ENCODE measurements at places on chromosomes 13 and 19.

DNA sequence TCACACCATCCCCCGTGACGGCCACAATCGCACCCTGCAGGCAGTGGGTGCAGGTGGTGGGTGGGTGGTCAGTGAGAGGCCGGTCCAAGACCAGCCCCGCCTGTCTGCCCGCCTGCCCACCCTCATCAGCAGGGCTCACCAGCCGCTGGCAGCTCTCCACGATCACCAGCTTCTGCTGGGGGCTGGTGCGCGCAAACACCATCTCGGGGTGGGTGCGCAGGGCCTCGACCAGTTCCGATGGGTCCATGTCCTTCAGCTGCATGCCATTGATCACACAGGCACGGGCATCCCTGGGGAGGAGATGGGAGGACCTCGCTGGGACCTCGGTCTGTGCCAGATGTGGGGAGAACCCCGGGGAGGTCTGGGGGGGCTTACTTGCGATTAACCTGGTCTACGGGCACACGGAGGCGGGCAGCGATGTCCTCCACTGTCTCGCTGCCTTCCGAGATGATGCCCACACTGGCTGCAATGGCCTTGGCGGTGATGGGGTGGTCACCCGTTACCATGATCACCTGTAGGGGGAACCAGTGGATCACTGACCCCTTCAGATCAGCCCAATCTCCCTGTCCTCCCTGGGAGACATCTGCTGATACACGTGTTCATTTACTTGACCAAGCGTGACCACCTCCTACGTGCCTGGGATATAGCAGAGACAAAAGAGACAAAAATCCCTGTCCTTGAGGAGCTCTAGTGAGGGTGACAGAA lies 8.0 kb downstream of the ATP4A start:
- peak; percentile 45 for DNase-seq

- no peak for DNase-seq
Observed at GRCh38 chr13:108526286-108526685, 103.1 kb upstream of the MYO16 start.

- DNase-seq = no peak
Observed at GRCh38 chr13:90105276-90105675, 1242.2 kb upstream of the MIR17HG start.

GRCh38 chr19:41641879-41642485 lies 15.1 kb upstream of the CEACAM4 start:
- no peak for DNase-seq

- DNase-seq = no peak
Observed at GRCh38 chr13:49300276-49300675, 52.6 kb downstream of the CDADC1 start.

DNA sequence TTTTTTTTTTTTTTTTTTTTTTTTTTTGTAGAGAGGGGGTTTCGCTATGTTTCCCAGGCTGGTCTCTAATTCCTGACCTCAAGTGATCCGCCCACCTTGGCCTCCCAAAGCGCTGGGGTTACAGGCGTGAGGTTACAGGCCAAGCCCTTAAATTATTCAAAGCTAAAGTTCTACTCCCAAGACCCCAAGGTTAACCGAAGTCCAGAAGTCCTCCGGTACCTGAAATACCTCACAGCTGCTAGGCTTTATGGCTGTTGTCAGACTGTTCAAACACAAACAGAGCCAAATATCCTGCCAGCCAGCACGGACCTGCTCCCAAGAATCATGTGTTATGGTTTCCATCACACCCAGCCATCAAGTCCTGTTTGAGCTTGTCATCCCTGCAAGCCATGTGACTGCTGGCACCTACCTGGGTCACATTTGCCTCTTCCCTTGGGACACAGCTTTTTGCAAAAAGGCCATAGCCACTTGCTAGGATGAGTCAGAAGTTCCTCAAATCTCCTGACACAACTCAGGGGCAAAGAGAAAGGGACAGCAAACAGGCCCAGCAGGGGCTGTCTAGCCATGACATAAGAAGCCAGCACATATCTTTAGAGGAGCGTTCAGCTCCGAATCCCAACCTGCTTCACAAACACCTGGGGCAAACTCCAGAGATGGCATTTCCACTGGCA lies 129.9 kb downstream of the FOXO1 start:
- no peak for DNase-seq

DNA sequence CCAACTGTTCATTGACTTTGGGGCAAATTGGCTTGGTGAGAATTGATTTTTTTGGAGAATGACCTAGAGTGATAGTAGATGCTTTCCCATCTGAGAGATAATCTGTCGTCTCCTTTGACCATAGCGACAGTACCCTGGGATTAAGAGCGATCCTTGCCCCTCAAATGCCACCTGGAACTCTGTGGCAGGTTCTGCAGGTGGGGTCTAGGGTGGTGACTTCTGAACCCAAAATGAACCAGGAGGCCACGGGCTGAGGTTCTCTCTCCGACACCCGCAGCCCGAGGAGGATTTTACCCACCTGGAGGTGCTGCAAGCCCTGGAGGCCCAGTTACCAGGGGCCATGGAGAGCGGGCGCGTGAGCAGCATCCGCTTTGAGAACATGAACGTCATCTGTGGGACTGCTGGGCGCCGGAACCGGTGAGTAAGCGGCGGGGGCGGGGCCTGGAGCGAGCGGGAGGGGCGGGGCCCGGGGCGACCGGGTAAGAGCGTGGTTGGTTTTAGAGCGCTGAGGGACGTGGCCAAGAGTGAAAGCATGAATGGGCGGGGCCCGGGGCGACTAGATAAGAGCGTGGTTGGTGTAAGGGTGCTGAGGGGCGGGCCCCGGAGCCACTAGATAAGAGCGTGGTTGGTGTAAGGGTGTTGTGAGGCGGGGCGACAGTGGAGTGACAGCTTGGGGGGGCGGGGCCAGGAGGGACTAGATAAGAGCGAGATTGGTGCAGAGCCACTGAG lies 8.6 kb downstream of the C19orf81 start:
- peak; percentile 93 for DNase-seq

DNA sequence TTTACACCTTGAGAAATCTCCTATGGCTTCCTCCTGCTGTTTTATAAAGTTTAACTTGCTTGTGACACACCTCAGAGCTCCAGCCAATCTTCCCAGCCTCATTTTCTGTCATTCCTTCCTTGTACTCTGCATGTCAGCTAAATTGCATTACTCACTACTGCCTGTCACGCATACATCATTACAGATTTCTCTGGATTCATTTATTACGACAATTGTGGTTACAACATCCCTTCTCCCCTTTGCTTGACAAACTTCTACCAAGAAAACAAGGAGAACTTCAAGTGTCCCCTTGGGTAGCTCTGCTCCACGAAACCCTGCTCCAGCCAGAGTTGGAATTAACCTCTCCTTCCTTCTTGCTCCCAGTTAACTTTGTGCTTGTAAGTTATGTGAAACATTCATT lies 22.0 kb upstream of the GPR18 start:
- DNase-seq = no peak

- no peak for DNase-seq
Observed at GRCh38 chr13:76882431-76882830, 3.8 kb downstream of the KCTD12 start.

DNA sequence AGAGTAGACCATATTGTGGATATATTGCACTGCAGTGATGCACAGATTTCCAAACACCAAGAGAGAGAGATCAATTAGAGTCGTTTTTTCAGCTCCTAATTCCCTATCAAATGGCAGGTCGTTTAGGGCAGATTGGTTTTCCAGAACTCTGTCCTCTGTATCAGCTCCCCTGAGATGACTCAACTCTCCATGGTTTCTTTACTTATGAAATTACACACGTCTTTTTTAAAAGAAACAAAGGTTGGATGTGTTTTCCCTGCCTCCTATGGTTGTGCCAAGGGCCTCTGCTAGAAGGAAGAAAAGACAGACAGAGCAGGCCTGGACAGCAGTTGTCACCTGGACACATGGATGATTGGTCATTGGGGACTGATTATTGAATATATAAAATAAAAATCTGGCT lies 478.1 kb upstream of the NBEA start:
- no peak for DNase-seq

DNA sequence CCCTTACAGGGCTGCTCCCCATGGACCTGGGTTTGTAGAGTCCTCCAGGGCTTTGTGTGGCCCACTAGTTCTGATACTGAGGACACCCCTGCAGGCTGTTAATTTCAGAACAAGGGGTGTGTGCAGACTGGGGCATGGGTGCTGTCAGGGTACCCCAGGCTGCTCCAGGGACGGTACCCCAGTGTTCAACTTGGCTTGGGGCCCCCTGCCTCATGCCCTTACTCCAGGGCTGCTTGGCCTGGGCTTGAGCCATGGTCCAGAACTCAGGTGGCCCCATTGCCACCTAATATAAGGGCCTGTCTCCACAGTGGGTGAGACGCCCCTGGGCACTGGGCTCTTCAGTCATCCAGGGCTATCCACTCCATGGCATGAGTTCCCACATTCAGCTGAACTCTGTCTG lies 1417.6 kb downstream of the UQCRFS1 start:
- DNase-seq = no peak

- no peak for DNase-seq
Observed at GRCh38 chr13:40399756-40400155, 266.7 kb downstream of the FOXO1 start.

DNA sequence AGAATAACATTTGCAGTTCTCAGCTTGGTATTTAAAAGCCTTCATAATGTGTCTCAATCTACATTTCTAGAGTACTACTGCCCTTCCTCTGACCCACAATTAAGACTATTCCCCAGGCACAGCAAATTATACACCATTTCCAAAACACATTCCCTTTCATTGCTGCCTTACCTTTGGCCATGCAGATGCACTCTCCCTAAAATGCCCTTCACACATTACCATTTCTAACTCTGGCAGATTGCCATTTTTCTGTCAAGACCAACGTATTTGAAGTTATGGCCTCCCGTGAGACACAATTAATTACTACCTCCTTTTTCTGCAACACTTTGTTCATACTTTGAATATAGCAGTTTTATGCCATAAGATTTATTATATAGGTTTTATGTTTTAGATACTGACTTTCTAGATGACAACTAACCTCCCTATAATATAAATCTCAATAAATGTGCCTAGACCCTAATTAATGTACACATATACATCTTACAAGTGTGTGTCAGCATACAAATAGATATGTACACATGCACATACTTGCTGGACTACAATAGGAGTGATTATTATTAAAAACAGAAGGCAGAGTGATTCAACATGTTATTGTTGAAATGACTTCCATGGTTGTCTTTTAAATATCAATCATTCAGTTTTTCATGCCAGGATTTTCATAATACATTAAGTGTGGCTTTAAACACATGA lies 2902.5 kb downstream of the PCDH9 start:
- DNase-seq = no peak

GRCh38 chr13:106520251-106521054 lies 15.0 kb downstream of the EFNB2 start:
- no peak for DNase-seq

DNA sequence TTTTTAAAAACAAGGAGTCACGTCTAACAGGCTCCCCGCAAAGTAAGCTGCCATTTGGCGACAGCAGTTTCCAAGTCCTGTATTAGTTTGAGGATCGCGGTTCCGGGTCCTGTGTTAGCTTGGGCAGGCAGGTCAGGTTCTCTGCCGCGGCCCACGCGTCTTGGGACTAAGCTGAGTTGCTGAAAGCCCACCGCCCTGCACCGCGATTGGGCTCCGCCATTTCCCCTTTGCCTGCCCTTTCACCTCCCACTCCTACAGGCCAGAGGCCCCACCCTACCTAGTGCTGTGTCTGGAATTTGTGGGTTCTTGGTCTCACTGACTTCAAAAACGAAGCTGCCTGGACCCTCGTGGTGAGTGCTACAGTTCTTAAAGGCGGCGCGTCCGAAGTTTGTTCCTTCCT lies 6.8 kb downstream of the PARP4 start:
- DNase-seq = no peak

- DNase-seq = no peak
Observed at GRCh38 chr13:23570099-23570920, at the start of gene TNFRSF19. Gene TNFRSF19, plus strand, starts transcription at chr13:23570412. Its CDS starts 19,772 bp downstream, at chr13:23590184.

DNA sequence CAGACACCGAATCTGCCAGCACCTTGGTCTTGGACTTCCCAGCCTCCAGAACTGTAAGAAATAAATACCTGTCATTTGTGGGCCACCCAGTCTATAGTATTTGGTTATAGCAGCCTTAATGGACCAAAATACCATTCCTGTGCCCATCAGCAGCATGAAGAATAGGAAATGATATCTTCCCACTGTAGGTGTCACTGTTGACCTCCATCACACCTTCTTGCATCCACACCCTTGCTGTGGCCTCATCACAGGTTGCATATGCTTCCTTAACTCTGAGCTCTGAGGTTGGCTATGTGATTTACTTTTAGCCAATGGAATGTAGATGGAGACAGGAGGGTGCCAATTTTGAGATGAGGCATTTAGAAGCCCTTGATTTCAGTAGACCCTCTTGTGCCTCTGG lies 242.0 kb upstream of the TSHZ3 start:
- no peak for DNase-seq

DNA sequence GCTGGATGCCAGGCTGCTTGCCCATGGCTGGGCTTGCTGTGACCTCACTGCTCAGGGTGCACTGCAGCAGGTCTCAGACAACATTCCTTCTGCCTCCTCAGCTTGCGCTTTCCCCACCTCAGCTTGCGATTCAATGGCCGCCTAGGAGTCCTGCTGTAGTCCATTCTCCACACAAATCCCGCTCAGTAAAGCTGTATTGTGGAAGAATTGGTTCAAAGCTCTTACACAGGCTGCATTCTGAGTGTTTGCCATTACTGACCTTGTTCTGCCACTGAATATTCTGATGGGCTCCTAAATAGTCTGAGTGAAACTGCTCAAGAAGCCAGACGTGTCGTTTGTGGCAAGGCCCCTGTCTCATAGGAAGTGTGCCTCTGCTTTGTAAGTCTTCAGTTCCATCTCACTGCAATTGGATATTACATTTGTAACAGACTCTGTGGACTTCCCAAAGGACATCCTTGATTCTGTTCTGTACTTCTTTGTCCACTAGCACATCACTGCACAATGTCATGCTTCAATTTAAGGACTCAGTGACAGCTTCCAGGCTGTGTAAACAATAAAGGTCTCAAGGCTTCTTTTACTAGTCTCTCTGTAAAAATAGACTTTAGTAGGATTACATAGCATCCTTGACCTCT lies 49.8 kb downstream of the KATNAL1 start:
- peak; percentile 3 for DNase-seq

GRCh38 chr13:59318320-59318930 lies 845.3 kb downstream of the DIAPH3 start:
- peak; percentile 25 for DNase-seq

DNA sequence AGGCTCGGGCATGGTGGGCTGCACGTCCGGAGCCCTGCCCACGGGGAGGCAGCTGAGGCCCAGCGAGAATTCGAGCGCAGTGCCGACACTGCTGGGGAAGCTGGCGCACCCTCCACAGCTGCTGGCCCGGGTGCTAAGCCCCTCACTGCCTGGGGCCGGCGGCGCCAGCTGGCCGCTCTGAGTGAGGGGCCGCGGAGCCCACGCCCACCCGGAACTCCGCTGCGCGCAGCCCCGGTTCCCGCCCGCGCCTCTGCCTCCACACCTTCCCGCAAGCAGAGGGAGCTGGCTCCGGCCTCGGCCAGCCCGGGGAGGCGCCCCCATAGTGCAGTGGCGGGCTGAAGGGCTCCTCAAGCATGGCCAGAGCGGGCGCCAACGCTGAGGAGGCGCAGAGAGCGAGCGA lies 2080.4 kb downstream of the PCDH9 start:
- DNase-seq = no peak

- DNase-seq = no peak
Observed at GRCh38 chr19:23305555-23305954, 55.4 kb upstream of the ZNF724 start.
